ENCODE measurements at places on chromosomes 6 and 20. TPM values are rescaled to one million over a fixed set of nuclear protein-coding genes. Genes with fewer than 3 reads are reported as not detected.

TINAG gene
- not detected for total RNA-seq

SFT2D1 gene
- total RNA-seq, result 27.5 TPM

CDH22 gene
- total RNA-seq, result 2.4 TPM

CD93 gene
- 54.5 TPM for total RNA-seq

TRIM26 gene
- total RNA-seq, result 28.9 TPM

SLC22A2 gene
- 39.2 TPM for total RNA-seq

CST5 gene
- total RNA-seq, result not detected

DLK2 gene
- total RNA-seq, result 4.1 TPM

CTSZ gene
- total RNA-seq, result 45.7 TPM

HLA-DRB5 gene
- total RNA-seq, result 0.30 TPM

NKX2-2 gene
- total RNA-seq, result 6.6 TPM

RAB22A gene
- 32.2 TPM for total RNA-seq

ARFGEF3 gene
- 9.8 TPM for total RNA-seq

STX7 gene
- 54.1 TPM for total RNA-seq

DEFB132 gene
- not detected for total RNA-seq

ULBP1 gene
- total RNA-seq, result 0.20 TPM

CCN6 gene
- not detected for total RNA-seq

HLA-DQB1 gene
- 0.30 TPM for total RNA-seq
